ENCODE measurements at places on chromosomes 7 and 10.

DNA sequence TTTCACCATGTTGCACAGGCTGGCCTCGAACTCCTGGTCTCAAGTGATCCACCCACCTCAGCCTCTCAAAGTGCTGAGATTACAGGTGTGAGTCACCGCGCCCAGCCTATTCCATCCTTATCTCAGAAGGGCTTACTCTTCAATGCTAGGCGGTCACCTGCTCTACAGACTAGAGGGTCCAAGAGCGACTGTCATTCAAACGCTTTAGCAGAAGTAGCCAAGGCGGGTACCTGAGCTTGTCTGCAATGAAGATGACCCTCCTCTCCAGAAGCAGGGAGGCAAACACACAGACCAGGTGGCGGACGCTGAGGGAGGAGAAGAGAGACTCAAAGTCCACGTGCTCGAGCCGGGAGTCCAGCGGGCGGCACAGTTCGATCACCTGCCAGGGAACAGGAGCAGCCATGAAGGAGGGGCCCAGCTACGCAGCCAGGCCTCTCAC is 65.1 kb upstream of the MKRN1 start:
- no peak overlapping the region for H3K4me3 ChIP-seq
- DNase-seq = no peak
- H3K27me3 ChIP-seq = no peaks in the 10 kb centered on the region
- no peaks in the 10 kb centered on the region for H3K36me3 ChIP-seq

GRCh38 chr10:92164036-92164696 is 126.7 kb downstream of the CPEB3 start:
- H3K4me3 ChIP-seq = no peak overlapping the region
- DNase-seq = no peak
- no peaks in the 10 kb centered on the region for H3K27me3 ChIP-seq
- no peaks in the 10 kb centered on the region for H3K36me3 ChIP-seq
- H3K4me1 ChIP-seq = no peaks in the 10 kb centered on the region
- H3K27ac ChIP-seq = no peak overlapping the region

- H3K4me1 ChIP-seq = peaks cover 5% of the 10 kb centered on the region
- no peak overlapping the region for H3K27ac ChIP-seq
- no peaks in the 10 kb centered on the region for H3K27me3 ChIP-seq
- DNase-seq = no peak
- H3K4me3 ChIP-seq = no peak overlapping the region
Measured at GRCh38 chr7:151744656-151745638, 132.0 kb downstream of the PRKAG2 start.

- no peak overlapping the region for H3K4me3 ChIP-seq
- no peaks in the 10 kb centered on the region for H3K36me3 ChIP-seq
- no peaks in the 10 kb centered on the region for H3K27me3 ChIP-seq
Measured at GRCh38 chr10:44180321-44181168, 204.4 kb downstream of the CXCL12 start.

- no peak for DNase-seq
- H3K27me3 ChIP-seq = no peaks in the 10 kb centered on the region
Measured at GRCh38 chr10:23035569-23035968, 59.8 kb upstream of the MSRB2 start.

DNA sequence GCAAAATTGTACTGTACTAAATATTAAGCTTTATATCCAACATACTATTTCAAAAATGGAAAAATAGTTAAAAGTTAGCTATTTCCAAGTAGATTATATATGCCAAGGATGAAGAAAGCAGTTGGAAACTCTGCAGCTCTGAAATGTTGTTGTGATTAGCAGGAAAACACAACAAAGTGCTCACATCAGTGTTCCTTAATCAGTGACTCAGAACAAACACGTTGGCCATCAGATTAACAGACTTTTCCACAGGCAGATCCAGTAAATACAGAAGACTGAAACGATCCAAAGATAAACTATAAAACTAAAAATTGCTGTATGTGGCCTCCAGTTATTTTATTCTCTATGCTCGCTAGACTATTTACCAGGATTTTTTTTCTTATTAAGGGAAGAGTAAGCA is 99.6 kb upstream of the SEMA3D start:
- no peak overlapping the region for H3K27ac ChIP-seq
- no peaks in the 10 kb centered on the region for H3K36me3 ChIP-seq
- H3K4me1 ChIP-seq = no peaks in the 10 kb centered on the region
- no peak overlapping the region for H3K4me3 ChIP-seq

GRCh38 chr7:135493362-135493761 is 16.5 kb downstream of the CNOT4 start:
- DNase-seq = no peak
- H3K4me1 ChIP-seq = peaks cover 15% of the 10 kb centered on the region
- no peak overlapping the region for H3K4me3 ChIP-seq
- H3K27ac ChIP-seq = no peak overlapping the region
- H3K27me3 ChIP-seq = no peaks in the 10 kb centered on the region
- no peaks in the 10 kb centered on the region for H3K36me3 ChIP-seq

DNA sequence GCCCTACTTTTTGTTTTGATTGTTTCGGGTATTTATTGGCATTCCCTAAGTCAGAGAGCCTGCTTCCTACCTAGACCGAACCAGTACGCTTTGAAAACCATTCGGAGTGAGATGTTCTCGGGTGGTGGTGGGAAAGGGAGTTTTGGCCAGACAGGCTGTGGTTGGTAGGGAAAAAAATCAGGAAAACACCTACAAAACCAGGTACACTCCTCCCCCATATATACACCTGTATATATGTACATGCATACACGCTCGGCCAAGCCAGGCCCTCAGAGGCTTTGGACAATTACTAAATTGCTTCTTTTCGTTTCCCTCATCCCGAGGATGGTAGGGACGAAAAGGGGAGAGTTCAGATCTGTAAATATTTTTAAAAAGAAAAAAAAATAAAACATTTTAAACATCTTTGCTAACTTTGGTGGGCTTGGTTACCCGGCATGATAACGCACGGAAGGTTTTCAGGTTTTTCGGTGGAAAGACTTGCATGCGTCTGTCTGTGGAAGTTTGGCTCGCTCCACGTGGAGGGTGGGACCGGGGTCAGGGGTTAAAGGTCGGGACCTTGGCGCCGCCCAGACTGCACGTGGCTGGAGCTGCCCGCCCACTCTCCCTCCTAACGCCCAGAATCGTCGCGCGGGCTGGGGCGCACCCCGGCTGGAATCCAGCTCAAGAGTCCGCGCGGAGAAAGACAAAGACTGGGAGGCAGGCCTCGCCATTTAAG is 2.5 kb downstream of the HMX2 start:
- no peak overlapping the region for H3K4me3 ChIP-seq
- H3K36me3 ChIP-seq = no peaks in the 10 kb centered on the region
- peaks cover 14% of the 10 kb centered on the region for H3K27me3 ChIP-seq
- H3K4me1 ChIP-seq = peaks cover 6% of the 10 kb centered on the region

DNA sequence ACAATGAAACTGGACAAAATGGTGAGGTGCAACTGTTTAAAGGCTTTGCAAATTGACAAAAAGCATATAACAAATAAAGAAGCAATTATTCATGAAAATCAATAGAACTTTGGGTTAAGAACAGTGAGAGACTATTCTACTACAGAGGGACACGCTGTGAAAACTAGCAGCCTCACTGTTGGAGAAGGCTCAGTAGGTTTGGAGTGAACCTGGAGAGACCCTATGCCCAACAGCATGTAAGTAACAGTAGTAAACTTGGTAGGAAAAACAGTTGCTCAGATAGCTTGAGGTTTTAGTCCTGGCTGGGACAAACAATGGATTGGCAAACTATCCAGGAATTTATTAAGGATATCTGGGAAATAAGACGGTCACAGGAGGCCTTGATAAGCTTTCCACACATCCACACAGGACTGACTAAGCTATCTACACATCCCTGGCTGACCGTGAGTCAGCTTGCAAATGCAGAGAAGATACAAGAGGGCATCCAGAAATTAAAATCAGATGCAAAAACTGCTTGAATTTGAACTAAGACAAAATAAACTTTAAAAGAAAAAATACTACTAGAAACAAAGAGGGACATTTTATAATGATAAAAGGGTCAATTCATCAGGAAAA is 15.9 kb downstream of the FAM149B1 start:
- H3K36me3 ChIP-seq = no peaks in the 10 kb centered on the region
- H3K4me1 ChIP-seq = no peaks in the 10 kb centered on the region
- H3K4me3 ChIP-seq = no peak overlapping the region
- no peaks in the 10 kb centered on the region for H3K27me3 ChIP-seq
- no peak for DNase-seq
- no peak overlapping the region for H3K27ac ChIP-seq

DNA sequence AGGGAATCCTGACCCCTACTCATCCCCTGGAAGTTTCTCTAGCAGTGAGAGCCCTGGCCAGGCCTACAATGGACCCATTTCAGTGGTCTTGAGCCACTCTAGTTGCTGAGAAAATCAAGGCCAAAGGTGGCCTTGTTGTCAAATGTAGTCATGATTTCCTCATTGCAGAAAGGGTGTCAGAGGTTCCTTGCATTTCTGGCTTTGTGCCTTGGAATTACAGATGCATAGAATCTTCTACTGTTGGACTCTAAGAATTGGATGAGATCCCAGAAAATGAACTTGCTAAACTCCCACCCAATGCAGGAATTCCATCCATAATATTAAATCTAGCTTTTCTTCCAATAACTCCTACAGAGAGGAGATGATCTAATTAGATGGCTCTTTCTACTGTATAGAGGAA is 12.2 kb downstream of the CPA2 start:
- H3K27ac ChIP-seq = no peak overlapping the region
- H3K4me3 ChIP-seq = no peak overlapping the region
- no peaks in the 10 kb centered on the region for H3K27me3 ChIP-seq
- H3K36me3 ChIP-seq = no peaks in the 10 kb centered on the region
- no peak for DNase-seq

Data from ovary (tissue), 10 donors.